ENCODE measurements at places on chromosomes 3 and 15.

DNA sequence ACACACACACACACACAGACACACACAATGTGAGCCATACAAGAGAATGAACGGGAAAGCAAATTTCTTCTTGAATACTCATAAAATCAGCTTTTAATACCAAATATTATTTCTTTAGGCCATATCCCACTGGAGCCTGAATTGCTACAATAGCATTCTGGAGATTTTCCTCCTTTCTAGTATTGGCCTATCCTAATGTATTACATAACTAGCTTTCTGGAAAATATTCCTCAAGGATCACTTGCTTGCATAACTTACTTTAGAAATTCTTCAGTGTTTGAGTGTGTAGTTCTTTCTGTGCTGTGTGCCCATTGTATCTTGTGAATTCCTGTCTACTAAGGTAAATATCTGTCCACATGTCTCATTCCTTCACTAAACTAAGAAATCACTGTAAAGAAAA is 351.0 kb upstream of the MCTP2 start:
- no peak for DNase-seq

DNA sequence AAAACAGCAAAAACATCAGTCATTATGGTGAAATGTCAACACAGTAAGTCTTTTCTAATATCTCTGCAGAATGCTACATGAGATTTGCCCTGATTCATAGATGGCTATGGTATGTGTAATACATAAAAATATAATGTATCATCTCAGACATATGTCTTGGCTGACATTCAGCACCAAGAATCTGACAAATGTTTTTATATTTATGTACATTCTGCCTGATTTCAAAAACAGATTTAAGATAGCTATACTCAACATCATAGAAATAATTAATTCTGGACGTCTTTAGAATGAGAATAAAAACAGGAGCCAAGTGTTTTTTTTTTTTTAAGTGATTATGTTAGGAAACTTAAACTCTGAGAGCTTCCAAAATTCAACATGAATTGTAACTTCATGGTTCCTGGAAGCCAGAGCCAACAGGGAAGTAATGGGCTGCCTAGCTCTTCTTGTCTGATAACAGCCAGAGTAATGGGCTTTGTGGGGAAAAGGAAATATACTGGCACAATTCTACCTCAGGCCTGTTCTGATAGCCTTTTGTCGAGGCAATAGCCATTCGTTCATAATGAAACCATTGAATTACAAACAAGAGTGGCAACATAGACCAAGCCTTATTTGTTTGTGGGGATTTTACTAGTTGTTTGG is 184.4 kb downstream of the VGLL4 start:
- DNase-seq: no peak

- DNase-seq: no peak
Observed at GRCh38 chr3:46987319-46987742, 7.9 kb downstream of the NBEAL2 start.

- no peak for DNase-seq
Observed at GRCh38 chr15:31102039-31102321, 455 bp upstream of the TRPM1 start.

GRCh38 chr15:77607894-77608261 is 24.8 kb downstream of the LINGO1 start:
- DNase-seq: no peak

GRCh38 chr3:66817951-66818557 is 180.1 kb upstream of the KBTBD8 start:
- DNase-seq: no peak

DNA sequence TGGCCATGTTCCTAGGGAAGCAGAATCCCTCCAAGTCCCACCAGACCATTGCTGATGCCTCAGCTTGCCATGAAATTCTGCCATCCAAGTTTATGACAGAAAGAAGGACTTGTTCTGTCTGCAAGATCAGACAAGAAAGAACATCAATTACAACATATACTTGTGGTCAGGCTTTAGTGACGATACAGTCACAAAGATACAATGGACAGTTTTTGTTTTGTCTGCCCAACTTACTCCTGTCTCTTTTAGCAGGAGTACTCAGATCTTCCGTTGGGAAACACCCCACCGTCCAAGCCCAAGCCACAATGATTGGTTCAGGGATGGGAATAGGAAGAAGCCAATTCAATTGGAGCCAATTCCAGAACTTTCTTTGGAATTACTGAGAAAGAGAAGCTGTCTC is 15.7 kb downstream of the KLHL6 start:
- no peak for DNase-seq

- DNase-seq: no peak
Observed at GRCh38 chr3:126051741-126052140, 32.2 kb downstream of the SLC41A3 start.

DNA sequence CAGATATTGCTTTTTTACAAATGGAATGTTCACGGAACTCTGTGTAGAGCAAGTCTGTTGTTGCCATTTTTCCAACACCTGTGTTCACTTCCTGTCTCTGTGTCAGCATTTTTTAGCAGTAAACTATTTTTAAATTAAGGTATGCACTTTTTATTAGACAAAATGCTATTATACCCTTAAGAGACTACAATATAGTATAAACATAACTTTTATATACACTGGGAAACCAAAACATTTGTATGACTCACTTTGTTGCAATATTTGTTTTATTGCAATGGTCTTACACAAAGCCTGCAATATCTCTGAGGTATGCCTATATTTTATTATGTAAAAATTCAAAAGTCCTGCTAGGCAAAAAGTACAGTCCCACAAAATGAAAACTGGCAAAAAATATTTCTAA is 39.8 kb upstream of the FGF7 start:
- no peak for DNase-seq

GRCh38 chr15:80788536-80788935 is 9.4 kb downstream of the CEMIP start:
- DNase-seq: no peak

DNA sequence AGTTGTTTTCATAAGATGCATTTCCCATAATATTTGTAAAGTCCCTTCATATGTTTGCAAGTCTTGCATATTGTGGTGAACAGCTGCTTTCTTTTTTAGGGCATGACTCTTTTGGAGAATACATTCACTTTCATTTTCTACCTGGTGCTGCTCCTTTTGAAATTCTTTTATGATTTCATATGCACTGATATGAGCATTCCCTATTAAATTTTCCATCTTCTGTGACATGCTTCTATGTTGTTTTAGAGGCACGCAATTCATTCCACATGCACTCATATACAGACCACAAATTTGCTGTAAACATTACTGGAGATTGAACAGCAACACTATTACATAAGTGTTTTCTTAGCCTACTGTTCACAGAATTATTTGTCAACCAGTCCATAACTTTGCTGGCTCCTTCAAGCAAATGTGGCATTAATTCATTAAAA is 92.8 kb upstream of the TNFSF10 start:
- DNase-seq: no peak

DNA sequence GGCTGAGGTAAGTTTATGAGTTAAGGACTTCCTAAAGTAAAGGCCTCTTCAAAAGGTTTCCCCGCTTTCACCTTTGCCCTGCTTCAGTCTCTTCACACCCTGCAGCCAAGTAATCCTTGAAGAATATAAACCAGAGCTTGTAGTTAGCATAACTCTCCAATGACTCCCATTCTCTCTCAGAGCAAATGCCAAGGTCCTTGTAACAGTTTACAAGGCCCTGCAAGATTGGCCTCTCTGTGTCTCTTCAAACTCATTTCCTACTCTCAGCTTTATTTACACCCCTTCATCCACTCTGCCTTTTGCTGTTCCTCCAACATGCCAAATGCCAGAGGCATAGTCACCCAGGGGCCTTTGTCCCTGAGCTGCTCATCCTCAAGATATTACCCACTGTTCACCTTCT is 60.5 kb upstream of the MME start:
- no peak for DNase-seq

DNA sequence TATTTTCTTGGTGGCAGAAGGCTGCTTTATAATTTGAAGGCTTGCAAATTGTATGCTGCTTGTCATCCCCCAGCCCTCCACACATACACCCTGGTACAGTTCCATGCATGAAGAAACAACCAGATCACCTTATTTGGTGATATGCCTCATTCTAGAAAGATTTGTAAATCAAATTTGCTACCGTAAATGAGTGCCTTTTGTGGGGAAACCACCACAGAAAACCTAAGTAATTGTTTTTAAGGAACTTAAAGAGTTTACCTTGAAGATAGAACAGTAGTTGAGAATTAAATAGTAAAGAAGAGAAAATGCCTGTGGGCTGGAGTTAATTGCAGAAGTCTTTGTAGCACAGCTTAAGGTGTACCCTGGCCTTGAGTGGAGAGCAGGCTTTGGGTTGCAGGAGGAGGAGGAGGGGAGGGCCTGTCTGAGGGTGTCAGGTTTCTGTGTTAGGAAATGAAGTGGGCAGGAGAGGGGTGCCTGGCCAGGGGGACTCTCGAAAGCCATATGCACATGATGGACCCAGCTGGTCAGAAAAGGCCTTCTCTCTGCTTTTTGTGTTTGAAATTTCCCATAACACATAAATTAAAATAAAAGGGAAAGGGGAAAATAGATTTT is 6.9 kb downstream of the NIPA2 start:
- DNase-seq: no peak

DNA sequence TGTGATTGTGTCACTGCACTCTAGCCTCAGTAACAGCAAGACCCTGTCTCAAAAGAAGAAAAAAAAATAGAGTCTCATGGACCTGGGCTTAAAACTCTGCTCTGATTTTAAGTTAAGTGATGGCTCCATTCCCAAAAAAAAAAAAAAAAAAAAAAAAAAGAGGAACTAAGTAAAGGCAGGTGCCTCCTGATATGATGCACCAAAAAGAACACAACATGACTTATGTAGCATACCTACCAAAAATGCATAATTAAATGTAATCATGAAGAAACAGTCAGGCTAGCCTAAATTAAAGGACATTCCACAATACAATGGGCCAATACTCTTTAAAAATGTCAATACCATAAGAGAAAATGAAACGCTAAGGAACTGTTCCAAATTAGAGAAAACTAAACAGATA is 5.4 kb upstream of the IREB2 start:
- DNase-seq: no peak

DNA sequence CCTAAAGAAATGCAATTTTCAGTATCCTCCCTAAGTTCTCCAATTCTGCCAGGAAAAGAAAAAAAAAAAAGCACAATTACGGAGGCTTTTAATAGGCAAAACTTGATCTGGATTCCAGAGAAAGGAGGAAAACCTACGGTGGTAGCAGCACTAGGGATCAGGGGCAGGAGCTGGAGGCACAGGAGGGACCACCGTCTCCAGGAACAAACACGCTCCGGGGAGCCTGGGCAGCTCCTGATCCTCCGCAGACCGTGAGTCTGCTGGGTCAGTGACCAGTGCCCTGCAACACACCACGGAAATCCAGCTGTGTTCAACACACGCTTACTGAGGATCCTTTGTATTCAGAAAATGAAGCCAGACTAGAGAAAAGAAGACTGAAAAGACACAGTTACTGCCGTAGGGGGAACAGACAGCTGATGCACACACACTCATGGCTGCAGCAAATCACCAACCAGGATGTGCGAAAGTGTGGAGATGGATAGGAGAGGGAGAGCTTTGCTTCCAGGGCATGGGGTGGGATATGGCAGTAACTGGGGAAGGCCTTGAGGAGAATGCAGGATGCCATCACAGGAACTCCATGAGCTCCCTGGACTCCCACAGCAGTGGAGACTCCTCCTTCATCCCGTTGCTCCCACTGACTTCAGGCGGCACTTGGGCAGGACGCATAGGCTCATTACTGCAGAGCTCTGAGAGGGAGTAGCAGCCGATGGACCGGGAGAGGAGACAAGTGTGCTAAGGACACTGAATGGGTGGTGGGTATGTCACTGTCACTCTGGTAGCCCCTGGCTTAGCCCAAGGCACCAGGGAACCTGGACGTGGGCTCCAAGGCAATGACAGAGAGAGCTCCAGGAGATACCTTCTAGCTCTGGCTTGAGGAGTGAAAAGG is 167.0 kb downstream of the ATP10A start:
- DNase-seq: no peak

DNA sequence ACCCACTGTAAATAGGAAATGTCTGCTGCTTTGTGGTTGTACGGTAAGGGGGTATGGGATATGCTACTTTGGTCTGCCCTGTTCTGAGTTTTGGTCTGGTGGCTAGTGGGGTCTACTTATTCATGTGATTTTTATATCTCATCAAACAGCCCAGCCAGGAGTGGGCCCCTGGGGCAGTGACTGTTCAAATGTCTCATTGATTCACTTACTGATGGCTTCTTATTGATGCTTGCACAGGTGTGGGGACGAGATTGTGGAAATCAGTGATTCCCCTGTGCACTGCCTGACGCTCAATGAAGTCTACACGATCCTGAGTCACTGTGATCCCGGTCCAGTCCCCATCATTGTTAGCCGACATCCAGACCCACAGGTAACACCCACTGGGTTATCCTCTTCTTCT is 38.5 kb downstream of the STARD5 start:
- no peak for DNase-seq

GRCh38 chr3:12829886-12830784 is 11.2 kb downstream of the RPL32 start:
- no peak for DNase-seq

- peak; percentile 58 for DNase-seq
Observed at GRCh38 chr3:37993820-37994638, 3.4 kb downstream of the VILL start.

DNA sequence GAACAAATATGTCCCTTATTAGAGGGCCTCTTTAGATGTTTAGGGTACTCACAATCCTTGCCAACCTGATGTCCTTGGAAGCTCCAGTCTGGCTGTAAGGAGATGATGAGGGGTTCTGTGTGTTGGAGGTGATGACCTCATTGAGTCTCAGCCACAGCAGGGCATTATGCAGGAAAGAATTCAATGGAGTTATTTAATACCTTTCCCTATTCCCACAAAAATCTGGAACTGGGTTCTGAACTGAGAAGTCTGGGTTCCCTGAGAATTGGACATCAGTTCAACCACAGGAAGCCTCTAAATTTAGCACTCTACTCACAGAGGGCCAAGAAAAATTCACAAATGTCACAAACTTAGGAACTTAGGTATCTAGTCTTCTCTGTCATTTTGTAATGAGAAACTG is 36.9 kb downstream of the SLC35A5 start:
- no peak for DNase-seq

GRCh38 chr3:174618368-174619080 is 240.6 kb upstream of the NAALADL2 start:
- no peak for DNase-seq

DNA sequence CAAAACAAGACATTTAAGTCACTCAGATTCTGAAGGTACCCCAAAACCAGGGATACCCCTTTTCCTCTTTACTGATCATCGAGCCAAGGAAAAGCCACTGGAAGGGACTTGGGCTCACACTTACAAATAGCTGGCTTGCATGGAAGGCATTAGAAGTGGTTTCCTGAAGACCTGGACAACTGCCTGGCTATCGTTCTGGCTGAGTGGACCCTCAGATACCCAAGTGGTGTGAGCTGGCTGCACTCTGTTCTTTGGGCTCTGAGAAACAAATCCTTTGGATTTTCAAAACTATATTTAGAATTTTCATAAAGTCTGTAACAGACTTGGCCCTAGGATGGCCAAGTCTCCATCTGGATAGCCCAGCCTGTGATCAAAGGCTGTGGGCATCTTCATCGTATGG is 110.1 kb upstream of the CTDSPL start:
- DNase-seq: no peak

- no peak for DNase-seq
Observed at GRCh38 chr3:39263576-39263975, 16.3 kb downstream of the CX3CR1 start.

Measured in CD4-positive, alpha-beta T cell treated with Interleukin-15 for 1 hour (primary cell).